ENCODE measurements at places on chromosomes 11 and 22. TPM values are rescaled to one million over a fixed set of nuclear protein-coding genes. Genes with fewer than 3 reads are reported as not detected.

The OR5D16 gene
- not detected for total RNA-seq

The HPX gene
- 16.8 TPM for total RNA-seq

The PRG3 gene
- not detected for total RNA-seq

The FGF19 gene
- total RNA-seq: not detected

The TIRAP gene
- total RNA-seq: 8.7 TPM

The OR52E8 gene
- not detected for total RNA-seq

The VWCE gene
- total RNA-seq: 19.2 TPM

The ISX gene
- not detected for total RNA-seq

The RAB30 gene
- 7.7 TPM for total RNA-seq

The INPP5J gene
- 1.3 TPM for total RNA-seq

The MAPK8IP1 gene
- 6.0 TPM for total RNA-seq

The PACSIN3 gene
- 32.7 TPM for total RNA-seq

The FAT3 gene
- total RNA-seq: 2.8 TPM

The PICK1 gene
- total RNA-seq: 88.1 TPM

The WNT11 gene
- 11.7 TPM for total RNA-seq

The OR51B2 gene
- not detected for total RNA-seq

The SHANK2 gene
- total RNA-seq: 0.53 TPM

The UCP3 gene
- total RNA-seq: not detected

The AASDHPPT gene
- 17.6 TPM for total RNA-seq

The UBTFL1 gene
- not detected for total RNA-seq

The RFPL1 gene
- not detected for total RNA-seq

The CNGA4 gene
- not detected for total RNA-seq

The AIFM3 gene
- not detected for total RNA-seq

The MYEOV gene
- not detected for total RNA-seq

The LRRC51 gene
- 12.9 TPM for total RNA-seq

The SCUBE1 gene
- total RNA-seq: 2.9 TPM

The KDM4F gene
- not detected for total RNA-seq

The ACR gene
- not detected for total RNA-seq

The POU2AF3 gene
- not detected for total RNA-seq

The GTF2H1 gene
- total RNA-seq: 33.7 TPM

The LDHAL6A gene
- total RNA-seq: not detected

The GGTLC2 gene
- total RNA-seq: not detected

The DLG2 gene
- total RNA-seq: 0.43 TPM

The GLB1L3 gene
- total RNA-seq: not detected

The BCO2 gene
- not detected for total RNA-seq

The ALG8 gene
- total RNA-seq: 27.0 TPM

The CHID1 gene
- 69.4 TPM for total RNA-seq

The MMP20 gene
- not detected for total RNA-seq

The MMP13 gene
- total RNA-seq: not detected

The ALDH3B1 gene
- 42.8 TPM for total RNA-seq

The LMNTD2 gene
- 1.1 TPM for total RNA-seq

The MMP1 gene
- not detected for total RNA-seq

The TECTA gene
- total RNA-seq: not detected

The MYBPC3 gene
- not detected for total RNA-seq

The LYVE1 gene
- total RNA-seq: 66.3 TPM

The CD82 gene
- 28.3 TPM for total RNA-seq

The IL10RA gene
- total RNA-seq: 38.6 TPM

The CHRM1 gene
- total RNA-seq: not detected

The SHISAL1 gene
- 1.6 TPM for total RNA-seq

Data from ascending aorta (tissue), 2 donors.